ENCODE measurements at places on chromosomes 6 and 20.

GRCh38 chr6:26033941-26034354 is 53.3 kb upstream of the HFE start:
- no peak for DNase-seq

GRCh38 chr6:164996838-164997237 is 312.6 kb downstream of the C6orf118 start:
- no peak for DNase-seq

- no peak for DNase-seq
Observed at GRCh38 chr20:42714298-42715141, 475.2 kb downstream of the PTPRT start.

DNA sequence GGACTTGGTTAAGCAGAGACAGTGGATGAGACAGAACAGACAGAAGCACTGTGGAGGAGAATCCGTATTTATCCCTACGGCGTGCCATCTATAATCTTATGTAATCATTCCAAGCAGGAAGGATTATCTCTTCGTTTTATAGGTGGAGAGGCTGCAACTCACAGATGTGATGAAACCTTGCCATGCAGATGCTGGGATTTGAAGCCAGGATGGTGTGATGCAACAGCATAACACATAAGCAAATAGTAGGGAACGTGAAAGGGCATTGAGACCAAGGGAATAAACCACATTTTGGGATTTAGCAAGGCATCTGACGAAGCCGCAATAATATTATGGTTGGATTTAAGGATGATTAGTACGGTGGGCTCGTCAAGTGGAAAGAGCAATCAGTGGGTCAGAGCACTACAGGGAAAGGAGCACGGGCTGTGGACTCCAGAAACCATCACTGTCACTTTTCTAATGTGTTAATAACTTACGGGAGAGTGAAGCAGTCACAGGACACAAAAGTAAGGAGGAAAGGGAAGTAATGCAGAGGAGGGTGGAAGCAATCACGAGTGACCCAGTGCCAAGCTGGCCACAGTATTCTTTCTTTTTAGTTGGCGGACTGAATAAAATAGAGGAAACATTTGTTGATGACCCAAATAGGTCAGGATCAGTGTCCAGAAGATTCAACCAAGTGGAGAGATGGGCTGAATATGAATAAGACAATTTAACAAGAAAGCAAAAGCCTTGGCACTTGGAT is 119.6 kb upstream of the EDN1 start:
- no peak for DNase-seq

DNA sequence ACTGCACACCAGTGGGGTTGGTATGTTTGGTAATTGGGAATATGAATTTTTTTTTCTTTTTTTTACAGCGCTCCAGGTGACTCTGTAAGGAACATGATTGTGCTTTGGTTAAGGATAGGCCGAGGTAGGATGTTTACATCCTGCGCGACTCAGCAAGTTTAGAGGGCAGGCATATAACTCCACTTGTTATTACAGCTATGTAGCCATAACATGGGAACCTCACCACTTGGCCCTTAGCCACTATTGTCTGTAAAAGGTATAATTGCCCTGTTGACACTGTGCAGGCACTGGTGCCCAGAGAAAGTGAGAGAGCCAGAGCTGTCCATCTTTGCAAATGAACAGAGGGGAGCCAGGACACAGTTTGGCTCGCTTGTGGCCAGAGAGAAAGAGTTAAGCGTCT is 172.9 kb downstream of the MCHR2 start:
- no peak for DNase-seq

DNA sequence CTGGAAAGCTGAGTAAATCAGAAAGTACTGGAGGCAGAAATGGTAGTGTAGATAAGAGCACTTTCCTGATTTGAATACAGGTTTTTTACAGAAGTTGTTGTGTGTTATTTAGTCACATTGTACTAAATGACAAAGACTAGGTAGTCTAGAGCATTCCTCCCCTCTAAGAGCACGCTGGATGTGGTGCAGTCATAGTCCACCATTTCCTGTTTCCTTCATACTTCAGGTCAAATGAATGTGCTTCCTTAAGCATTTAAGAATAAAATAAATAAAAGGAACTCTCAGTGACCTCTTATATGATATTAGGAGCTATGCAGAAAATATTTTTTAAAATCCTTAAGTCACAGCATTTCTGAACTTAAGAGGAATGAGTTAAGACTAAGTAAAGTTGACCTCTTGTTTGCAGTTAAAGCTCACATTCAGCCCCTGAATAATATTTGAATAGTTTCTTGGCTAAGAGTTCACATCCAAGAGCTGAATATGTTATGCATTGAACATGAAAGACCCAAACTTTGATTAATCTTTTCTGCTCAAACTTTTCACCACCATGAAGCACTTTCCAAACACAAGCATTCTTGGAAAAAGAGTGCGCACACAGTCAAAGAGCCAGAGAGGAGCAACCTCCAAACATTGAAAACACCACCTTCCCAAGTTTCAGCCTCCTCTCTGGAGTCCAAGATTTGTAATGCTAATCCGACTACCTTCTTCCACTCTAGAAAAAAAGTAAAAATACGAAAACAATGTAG is 53.4 kb upstream of the TMEM30A start:
- DNase-seq, result no peak

DNA sequence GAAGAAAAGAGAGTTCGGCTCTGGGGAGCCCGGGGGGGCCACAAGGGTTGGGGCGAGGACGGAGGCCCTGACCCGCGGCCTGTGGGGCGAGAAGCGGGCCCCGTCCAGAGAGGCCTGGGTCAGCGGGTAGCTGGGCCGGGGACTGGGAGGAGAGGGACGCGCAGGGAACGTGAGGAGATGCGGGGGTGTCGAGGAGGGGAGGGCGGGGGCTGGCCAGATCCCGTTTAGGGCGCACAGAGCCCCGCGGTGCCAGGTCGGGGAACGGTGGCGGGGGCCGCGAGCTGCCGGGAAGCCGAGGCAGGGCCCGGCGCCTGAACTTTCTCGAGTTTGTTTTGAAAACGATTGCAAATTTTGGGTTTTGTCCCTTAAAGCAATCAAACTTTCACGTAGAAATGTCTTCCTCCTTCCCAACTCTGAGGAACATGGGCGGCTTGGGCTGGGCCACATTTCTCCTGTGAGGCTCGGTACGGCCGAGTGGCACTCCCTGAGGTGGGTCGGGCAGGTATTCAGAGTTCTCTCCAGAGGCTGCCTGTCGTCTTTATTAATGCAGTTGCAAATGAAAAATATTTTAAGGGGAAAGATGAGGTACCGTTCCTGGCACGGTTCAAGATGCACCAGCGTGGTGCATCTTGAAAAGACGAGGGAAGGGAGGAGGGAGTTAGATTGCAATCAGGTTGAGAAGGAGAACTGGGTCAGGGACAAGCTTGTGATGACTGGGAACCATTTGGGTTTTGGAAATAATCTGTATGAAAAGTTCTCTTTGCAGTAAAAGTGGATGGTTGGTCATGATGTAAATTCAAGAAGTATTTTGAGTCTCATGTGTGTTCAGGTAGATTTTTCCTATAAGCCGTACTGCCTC is 972 bp downstream of the RNF8 start:
- no peak for DNase-seq

DNA sequence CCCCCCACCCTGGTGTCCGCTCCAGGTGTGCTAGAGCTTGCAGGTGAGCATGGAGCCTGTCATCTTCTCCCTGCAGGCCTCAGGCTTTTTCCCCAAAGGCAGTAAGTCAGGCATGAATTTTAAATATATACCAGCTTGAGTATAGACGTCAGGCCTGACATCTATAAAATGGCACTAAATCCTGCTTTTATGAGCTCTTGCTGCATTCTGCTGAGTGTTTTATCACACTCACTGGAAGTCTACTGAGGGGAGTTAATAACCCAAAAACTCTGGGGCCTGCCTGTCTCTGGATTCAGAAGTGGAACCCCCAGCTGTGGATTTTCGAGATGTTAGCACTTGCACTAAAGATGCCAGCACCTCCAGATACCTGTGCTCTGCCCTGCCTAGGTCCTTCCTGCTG is 133.4 kb upstream of the TOP1 start:
- DNase-seq, result no peak

Measured in NCI-H524 treated with DMSO at 0.1 percent for 48 hours (cell line).